T follicular helper cell (primary cell): ENCODE measurements at places on chromosomes 5 and 9.

- DNase-seq = no peak
These were observed 56.8 kb downstream of the NIPAL4 start for GRCh38 chr5:157516626-157517325.

- DNase-seq = no peak
These were observed 29.0 kb downstream of the ROPN1L start for GRCh38 chr5:10470669-10471068.

DNA sequence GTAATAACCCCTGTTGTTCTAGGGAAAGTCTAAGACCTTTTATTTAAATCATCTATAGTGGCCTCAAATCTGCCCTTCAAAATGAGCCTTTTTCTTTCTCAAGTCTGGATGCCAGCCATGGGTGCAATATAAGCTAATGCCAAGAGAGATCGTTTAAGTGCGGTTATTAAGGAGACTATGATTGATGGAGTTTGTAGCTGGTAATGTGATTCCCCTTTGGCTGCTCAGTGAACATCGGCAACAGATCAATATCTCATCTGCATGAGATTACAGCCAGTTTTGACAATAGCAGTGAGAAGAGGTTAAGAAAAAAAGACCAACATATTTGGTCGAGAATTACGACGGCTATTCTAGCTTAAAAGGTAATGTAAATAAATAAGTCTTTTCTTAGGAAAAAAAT lies 1049.4 kb upstream of the NUDT12 start:
- DNase-seq = no peak

- no peak for DNase-seq
These were observed 71.4 kb downstream of the DCP2 start for GRCh38 chr5:113047733-113048652.

- no peak for DNase-seq
These were observed 34.8 kb upstream of the EFNA5 start for GRCh38 chr5:107705402-107706014.

- DNase-seq = no peak
These were observed 213.2 kb downstream of the TRIO start for GRCh38 chr5:14356305-14356704.

GRCh38 chr9:122172131-122172530 lies 12.4 kb downstream of the MORN5 start:
- no peak for DNase-seq

DNA sequence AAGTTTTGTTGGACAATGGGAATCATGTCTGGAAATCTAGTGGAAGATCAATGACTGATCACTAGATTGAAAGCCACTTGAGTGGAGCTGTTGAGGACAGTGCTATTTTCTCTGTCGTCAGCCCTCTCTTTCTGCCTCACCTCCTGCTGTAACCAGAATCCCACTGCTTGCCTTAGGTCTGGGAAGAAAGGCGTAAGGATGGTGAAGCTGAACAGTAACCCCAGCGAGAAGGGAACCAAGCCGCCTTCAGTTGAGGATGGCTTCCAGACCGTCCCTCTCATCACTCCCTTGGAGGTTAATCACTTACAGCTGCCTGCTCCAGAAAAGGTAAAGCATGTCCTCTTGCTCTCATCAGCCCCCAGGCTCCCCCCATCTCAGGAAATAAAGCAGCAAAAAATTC lies 1.1 kb downstream of the NSG2 start:
- DNase-seq = no peak

DNA sequence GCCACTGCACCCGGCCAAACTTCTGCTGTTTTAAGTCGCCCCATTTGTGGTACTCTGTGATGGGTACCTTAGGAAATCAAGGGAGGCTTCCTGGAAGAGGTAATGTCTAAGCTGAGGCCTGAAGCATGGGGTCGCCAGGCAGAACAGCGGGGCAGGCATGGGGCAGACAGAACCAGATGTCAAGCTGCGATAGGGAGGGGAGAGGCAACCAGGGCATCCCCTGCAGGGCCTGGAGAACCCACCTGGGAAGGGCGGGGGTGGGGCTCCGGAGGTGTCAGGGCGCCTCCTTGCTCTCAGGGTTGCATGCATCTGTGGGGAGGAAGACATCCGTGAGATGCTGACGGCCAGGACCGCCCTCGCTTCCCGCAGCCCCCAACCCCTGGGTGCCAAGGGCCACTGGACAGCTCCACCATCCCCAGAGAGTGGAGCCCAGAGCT lies 2.8 kb downstream of the LCN15 start:
- no peak for DNase-seq

- DNase-seq = no peak
These were observed 20.4 kb upstream of the UBLCP1 start for GRCh38 chr5:159242656-159243055.

DNA sequence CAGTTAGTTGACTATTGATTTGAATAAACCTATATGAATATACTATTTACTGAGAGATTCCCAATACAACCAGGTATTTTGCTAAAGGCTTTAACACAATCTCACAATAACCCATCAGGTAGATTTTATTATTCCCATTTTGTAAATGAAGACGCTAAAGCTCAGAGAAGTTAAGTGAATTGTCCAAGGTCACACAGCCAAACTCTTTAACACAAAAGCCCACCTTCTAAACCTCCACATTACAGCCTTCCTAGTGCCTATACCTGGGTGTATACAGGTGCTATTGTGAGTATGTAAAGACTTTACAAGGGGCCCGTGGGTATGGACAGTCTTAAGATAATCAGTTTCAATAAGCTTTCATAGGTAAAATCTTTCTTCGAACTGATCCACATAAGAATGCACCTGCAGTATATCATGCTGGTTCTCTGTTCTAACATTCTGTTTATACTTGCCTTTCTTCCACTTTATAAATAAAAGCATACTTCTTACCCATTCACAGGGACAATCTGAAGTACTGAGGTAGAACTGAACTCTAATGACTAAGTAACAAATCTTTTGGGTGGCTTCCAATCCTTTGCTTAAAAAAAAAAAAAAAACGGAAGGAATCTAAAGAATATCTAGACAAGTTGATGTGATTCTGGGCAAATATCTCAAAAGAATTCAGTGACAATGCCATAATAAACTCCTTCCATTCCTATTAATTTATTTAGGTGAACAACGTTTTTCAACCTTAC lies 59.1 kb downstream of the PJA2 start:
- no peak for DNase-seq

GRCh38 chr5:102918986-102919610 lies 164.0 kb downstream of the PAM start:
- no peak for DNase-seq

GRCh38 chr9:119368681-119369581 lies at the start of gene BRINP1:
TSS of gene BRINP1 (minus strand) at chr9:119369435. CDS start at chr9:119313355, 56,080 bp downstream.
- DNase-seq = no peak

GRCh38 chr9:132673355-132673754 lies 3.1 kb downstream of the GTF3C4 start:
- DNase-seq = no peak

GRCh38 chr5:128708841-128709240 lies 170.8 kb upstream of the FBN2 start:
- no peak for DNase-seq

DNA sequence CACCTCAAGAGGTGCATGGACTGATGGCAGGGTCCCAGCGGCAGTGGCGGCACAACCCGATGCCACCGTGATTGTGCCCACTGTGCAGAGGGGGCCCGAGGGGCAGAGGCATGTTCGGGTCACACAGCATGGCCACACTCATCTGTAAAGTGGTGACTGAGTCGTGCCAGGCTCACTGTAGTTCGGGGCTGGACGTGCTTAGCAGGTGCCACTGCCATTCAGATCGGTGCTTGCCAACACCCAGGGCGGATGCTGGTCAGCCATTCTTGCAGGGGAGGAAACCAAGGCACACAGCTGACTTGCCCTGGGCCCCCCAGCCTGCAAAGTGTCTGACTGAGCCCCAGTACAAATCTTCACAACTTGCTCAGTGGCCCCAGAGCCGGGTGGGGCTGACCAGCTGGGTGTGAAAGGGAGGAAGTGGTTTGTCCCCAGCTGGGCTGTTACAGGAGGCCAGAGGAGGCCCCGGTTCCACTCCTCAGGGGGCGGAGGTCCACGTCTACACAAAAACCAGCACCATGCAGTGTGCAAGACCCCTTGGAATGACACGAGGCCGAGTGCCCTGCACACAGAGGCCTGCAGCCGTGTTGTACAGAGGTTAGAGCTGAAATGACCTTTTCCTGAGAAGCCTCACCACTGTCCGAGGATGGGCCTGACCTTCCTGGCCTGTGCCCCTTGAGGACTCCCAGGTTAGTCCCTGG lies 17.9 kb downstream of the FGD3 start:
- no peak for DNase-seq

GRCh38 chr9:77953590-77953989 lies 78.0 kb downstream of the GNAQ start:
- no peak for DNase-seq

GRCh38 chr5:169767938-169768337 lies 130.9 kb downstream of the DOCK2 start:
- no peak for DNase-seq

GRCh38 chr5:96083361-96083881 lies 121.8 kb upstream of the ELL2 start:
- DNase-seq = no peak

DNA sequence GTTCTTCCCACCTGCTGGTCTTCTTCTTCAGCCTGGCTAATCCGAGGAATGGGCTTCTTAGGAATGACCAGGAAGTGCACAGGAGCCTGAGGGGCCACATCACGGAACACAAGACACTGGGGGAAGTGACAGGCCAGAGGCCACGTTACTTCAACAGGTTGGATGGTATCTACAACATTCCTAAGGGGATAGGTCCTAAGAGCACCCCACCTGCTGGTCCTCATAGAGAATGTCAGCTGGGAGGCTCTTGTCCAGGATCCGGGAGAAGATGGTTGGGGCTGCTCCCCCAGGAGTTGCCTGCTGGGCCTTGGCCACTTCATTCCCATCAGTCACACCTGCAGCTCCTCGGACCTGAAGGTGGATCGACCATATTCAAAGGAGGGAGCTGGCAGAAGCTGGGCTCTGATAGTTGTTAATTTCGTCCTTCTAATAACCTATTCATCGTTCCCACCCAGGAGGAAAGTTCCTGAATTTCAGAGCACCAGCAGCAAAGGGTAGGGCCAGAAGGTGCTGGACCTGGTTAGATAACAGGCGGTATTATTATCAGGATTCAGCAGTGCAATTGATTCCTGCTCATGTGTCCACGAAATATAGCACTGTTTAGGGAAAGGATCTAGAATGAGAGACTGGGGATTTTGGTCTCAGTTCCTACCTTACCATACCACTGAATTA lies 1.3 kb downstream of the HINT2 start:
- DNase-seq = no peak

DNA sequence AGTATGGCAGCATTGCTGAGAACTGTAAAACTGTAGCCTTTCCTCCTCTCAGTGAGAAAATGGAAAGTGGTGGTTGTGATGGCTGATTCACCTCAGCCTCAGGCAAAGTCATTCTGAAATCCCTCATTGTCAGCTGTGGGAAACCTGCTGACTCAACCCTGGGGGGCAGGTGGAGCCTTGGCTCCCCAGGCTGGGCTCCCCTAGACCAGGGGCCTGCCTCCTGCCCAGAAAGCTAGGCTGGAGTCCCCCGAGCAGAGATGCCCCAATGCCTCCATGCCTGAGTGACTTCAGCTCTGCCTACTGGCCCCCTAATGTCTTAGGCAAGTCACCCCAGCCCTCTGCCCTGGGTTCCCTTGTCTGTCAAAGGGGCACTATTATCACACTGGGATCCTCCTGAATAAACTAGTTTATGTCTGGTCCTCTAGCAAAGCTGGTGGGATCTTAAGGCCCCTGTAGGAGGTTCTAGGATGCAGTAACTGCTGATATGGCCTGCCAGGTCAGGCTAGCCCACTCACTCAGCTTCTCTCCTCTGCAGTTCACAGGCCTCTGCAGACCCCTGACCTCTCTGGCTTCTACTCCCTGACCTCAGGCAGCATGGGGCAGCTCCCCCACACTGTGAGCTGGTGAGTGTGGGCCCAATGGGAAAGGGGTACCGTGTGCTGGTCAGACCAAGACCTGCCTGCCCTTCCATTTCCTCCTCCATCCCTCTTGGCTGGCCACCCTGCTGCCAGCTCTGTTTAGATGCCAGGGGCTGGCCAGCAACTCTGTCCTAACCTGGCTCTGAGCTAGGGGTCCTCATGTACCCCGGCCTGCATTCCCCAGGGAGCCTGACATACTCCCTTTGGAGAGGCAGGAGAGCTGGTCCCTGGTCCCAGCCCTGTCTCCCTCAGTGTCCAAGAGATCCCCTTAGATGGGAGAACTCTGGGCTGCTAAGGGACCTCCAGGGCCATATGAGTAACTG lies 24.2 kb downstream of the TCF7 start:
- DNase-seq = no peak

- DNase-seq = no peak
These were observed 134.6 kb upstream of the RAPGEF1 start for GRCh38 chr9:131874447-131874846.

GRCh38 chr5:116428413-116428812 lies 146.2 kb downstream of the SEMA6A start:
- no peak for DNase-seq

GRCh38 chr9:91586282-91586681 lies 162.7 kb upstream of the NFIL3 start:
- DNase-seq = no peak

GRCh38 chr9:114962809-114963208 lies 32.4 kb upstream of the TNFSF8 start:
- no peak for DNase-seq

DNA sequence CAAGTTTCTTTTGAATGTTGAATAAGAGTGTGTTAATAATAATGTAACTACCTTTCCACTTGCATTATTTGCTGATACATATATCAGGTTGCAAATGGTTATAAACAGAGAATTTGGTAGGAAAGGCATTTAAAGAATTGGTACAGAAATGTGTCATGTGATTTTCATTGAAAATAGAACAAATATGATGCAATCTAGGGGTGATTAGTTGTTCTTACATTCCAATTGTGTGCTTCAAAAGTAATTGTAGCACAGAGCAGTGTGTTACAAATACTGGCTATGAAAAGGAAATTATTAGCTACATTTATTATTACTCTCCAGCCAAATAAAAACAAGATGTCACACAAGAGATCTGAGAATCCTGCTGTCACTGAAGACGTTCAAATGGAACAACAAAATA lies 61.8 kb upstream of the PRDM9 start:
- DNase-seq = no peak

- DNase-seq = no peak
These were observed 2.6 kb downstream of the AMACR start for GRCh38 chr5:34005211-34005610.

DNA sequence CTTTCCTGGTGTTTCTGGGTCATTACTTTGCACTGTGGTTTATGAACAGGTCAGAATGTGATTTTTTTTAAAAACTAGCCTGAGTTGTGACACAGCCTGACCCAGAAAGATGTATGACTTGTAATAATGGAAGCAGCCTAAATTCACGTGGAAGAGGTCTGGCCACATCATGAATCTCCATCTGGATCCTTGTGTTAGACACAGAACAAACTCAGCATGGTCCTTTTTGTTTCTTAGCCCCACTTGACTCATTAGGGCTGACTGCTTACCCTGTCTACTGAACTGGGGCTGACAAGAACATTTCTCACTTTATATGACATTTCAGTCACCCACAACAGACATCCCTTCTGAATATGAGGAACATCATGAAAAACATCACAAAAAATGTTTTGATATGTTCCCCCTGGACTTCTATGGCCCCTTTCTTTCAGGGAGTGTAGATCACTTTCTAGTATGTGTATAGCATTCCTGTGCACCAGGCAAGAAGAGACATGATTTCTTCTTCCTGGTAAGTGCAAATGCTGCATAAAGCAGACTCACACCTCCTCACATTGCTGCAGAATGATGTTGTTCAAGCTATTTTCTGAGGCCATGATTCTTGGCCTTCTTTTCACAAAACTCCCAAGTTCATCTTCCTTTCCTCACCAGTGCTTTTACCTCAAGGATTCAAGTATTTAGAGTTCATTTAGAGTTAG lies 52.3 kb downstream of the ZNF622 start:
- no peak for DNase-seq
